ENCODE measurements at places on chromosomes 1 and 21. TPM values are rescaled to one million over a fixed set of nuclear protein-coding genes. Genes with fewer than 3 reads are reported as not detected.

The RHD gene
- total RNA-seq = not detected

The NPR1 gene
- 1.8 TPM for total RNA-seq

The CACNA1E gene
- 0.04 TPM for total RNA-seq

The PTPN7 gene
- total RNA-seq = 1.2 TPM

The LIN28A gene
- total RNA-seq = not detected

The CFAP45 gene
- 1.5 TPM for total RNA-seq

The G0S2 gene
- total RNA-seq = 2.3 TPM

The SPATA46 gene
- total RNA-seq = not detected

The GBP5 gene
- total RNA-seq = 1.2 TPM

DNA sequence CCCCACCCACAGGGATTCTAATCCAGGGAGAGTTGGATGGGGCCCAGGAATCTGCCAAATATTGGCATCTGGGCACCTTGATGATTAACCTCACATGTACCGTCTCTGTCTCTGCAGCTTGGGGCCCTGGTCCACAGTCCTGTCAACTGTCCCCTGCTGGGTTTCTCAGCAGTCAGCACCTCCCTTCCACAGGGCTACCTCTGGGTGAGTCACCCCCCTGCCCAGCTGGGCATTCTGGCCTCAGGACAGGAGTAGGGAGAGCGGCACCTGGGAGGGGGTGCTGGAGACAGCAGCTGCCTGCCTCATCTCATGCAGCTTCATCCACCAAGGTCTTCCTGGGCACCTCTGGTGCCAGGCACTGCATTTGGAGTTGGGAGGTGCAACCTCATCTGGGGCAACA, 100.6 kb upstream of the ACTL8 start:
- no peak for ATAC-seq

GRCh38 chr21:39114871-39115575, 68.2 kb downstream of the PSMG1 start:
- ATAC-seq = no peak

DNA sequence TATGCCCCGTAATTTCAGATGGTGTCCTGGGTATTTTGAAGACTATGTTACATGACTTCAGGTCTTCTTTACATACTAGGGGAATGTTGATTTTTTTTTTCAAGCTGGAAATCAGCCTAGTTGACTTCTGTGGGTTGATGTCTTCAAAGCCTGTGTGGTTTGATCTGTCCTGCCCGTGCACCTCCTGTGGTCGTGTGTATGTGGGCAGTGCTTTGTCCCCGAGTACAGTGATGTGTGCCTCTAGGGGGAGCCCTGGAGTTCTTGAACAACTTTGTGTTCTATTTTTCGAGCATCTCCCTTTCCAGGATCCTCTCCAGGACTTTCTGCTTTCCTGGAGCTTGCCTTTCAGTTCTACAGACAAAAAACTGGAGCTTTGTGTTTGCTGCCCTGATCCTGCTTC, 28.9 kb downstream of the OBSCN start:
- ATAC-seq = peak; percentile 43

DNA sequence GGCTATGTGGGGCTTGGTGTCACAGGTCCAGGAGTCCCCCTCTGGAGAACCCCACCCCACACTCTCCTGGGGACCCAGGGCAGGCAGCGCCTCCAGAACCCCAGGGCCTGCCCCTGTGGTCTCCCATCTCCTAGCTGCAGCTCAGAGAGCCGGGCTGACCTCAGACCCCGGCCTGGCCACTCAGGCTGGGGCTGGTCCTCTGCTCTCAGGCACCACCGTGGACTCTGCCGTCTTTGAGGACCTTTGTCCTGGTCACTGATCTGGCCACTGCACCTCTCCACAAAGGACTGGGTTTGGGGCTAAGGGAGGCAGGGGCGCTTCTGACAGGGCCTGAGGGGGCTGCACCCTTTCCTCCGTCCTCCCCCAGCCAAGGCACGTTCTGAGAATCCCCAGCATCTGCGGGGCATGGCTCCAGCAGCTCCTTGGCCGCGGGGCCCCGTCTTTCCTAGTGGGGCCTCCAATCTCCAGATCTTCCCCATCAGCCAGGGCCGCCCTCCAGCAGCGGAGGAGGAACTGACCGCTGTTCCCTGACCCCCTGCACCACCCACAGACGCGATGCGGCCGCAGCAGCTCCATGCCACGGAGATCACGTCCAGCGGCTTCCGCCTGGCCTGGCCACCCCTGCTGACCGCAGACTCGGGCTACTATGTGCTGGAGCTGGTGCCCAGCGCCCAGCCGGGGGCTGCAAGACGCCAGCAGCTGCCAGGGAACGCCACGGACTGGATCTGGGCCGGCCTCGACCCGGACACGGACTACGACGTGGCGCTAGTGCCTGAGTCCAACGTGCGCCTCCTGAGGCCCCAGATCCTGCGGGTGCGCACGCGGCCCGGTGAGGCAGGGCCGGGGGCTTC, 3.3 kb downstream of the VWA1 start:
- ATAC-seq = no peak

DNA sequence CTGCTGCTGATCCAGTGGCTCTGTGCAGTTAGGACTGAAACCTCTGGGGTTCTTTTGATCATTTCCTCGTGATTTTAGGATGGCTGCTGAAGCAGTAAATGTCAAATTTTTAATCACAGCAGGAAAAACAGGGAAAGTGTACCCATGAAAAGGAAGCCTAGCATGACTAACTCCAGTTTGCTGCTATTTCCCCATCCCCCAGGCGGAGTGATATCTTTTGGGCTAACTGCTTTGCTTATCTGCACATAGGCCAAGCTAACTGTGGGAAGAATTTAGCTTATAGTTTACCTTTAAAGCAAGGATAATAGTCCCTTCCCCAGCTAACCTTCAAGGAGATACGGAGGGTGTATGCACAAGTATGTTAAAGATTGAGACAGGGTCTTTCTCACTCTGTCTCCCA, 149.8 kb upstream of the TNR start:
- no peak for ATAC-seq

DNA sequence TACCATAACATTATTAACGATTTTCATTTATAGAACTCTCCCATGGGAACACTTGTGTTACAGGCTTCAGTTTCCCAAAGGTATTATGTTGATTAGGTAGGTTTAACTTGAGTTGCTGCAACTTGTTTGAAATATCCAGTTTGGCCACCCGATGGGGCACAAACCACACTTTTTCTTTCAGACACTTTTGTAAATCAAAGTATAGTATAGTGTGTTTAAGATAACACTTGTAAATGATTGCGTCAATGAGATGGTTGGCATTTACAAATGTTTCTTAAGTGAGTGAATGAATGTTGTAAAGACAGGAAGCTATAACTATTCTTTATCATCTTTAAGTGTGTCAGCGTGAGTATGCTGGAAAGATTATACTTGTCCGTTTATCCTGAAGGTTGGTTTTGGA, 4.3 kb downstream of the XPR1 start:
- no peak for ATAC-seq

DNA sequence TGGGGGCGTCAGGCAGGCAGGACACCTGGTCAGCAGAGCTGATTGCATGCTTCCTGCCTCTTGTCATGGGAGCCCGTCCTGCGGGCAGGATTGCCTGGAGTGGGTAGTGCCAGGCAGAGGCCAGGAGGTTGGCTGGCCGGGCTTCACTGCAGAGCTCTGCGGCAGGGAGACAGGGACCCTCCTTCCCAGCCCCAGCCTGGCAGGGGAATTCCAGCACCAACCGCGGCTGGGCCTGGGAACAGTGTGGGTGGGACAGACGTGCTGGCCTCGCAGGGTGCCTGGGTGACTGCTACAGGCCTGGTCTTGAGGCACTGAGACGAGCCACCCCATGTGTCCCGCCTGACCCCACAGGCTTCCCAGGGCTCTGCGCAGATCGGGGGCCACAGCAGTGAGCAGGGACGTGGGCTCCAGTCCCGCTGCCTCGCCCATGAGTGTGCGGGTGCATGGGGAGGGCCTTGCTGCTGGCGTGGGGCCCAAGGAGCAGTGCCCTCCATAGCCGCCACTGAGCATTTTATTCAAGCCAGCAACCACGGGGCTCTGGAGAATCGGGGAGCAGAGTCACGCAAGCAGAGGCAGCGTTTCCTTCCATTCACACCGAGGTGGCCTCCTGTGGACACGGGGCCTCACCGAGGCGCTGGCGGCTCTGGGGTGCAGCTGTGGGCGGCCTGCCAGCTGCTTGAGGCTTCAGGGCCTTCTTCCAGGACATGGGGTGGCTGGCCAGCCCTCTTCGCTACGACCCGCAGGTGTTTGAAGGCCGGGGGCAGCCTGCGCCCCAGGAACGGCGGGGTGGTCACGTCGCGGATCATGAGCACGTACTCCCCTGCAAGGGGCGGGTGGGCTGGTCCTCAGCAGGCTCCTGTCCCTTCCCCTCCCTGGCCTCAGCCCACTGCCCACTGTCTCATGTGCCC, 70.3 kb downstream of the MORN1 start:
- no peak for ATAC-seq

DNA sequence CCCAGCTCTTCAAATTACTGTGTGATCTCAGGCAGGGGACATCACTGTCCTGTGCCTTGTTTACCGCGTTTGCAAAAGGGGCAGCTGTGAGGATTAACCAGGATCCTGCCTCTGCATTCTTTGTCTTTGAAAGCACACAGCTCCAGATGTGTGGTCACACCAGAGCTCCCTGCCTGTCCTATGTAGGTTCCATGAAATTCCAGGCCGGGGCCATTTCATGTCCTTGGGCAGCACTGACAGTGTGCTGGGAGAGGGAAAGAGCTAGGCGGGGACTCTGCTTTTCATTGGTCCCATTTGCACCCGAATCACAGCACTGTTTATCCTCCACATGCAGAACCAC, 42.2 kb upstream of the SELENON start:
- no peak for ATAC-seq

DNA sequence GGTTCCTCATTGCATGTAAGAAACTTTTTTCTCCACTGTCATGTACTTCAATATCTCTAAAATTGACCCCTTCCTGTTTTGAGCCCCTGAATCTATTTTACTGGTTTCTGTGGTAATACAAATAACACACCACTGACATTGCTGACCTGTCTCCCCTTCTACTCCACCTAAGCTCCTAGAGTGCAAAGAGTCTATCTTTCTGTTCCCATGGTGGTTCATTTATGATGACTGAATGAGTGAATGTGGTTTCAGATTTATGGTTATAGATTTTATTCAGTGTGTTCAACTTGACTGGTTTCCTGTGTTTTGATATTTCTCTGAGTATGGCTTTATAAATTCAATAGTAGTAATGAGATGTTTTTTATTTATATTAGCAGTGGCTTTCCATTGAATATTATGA, 127.7 kb downstream of the MAGI3 start:
- ATAC-seq = no peak

DNA sequence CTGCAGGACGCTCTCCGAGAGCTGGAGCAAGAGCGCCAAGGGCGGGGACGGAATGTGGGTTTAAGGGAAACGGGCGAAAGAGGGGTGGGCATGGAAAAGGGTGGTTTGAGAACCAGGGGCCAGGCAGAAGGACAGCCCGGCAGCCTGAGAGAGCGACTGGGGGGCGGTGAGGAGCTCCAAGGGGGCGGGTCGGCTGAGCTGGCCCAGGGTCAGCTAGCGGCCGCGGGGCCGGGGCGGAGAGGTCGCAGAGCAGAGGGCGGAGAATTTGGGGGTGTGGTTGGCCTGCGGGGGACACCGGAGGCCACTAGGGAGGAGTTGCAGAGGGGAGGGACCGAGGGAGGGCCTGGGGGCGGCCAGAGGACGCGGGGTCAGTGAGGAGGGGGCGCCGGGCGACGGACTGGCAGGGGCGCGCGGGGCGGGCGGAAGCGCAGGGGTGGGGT, 54.7 kb downstream of the NDUFS5 start:
- no peak for ATAC-seq

DNA sequence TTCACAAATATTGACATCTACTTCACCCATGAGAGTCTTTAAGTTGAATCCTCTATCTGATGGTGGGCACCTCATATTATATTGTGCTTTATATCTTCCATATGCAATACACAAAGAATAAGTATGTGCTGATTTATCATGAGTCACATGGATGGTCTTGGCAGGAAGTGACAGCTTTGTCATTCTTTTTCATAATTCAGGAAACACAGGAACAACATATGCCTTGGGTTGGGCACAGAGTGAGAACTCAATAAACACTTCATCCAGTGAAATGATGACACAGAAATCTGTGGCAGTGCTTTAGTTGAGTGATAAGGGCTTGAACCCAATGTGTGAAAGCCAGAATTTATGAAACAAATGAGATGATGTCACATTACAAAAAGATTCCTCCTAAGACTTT, 41.2 kb downstream of the GADD45A start:
- ATAC-seq = peak; percentile 75

DNA sequence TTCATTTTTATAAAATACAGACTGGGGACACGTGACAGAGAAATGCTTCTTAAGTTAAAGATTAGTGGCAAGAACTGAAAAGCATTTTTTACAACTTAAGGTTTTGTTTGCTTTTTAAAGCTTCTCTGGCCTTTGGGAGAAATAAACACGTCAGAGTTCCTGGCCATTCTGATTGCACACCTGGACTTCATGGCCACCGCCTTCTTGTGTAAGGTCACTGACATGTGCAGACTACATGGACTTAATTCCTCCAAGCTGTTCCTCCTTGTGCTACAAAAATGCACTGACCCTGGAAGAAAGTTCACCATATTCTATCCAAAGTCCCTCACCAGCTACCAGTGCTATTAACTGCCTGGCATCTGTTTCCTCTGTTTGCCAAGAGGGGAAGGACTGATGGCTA, 56.1 kb downstream of the GADD45A start:
- peak; percentile 11 for ATAC-seq

- ATAC-seq = no peak
These were observed 17.3 kb downstream of the CHD5 start for GRCh38 chr1:6162773-6163172.

GRCh38 chr1:97157991-97158390, 436.4 kb downstream of the PTBP2 start:
- no peak for ATAC-seq

- ATAC-seq = no peak
These were observed 7.2 kb upstream of the WARS2 start for GRCh38 chr1:119147661-119148090.

GRCh38 chr1:27416387-27417111, 24.1 kb downstream of the GPR3 start:
- peak; percentile 49 for ATAC-seq
